Esophagus muscularis mucosa (tissue), 4 donors: ENCODE measurements at places on chromosomes 5 and 9. TPM values are rescaled to one million over a fixed set of nuclear protein-coding genes. Genes with fewer than 3 reads are reported as not detected.

Gene KIAA0825
- total RNA-seq, result 4.2 TPM

GRCh38 chr9:116792271-116792670 lies 105.2 kb downstream of the TRIM32 start:
- no peak for DNase-seq

DNA sequence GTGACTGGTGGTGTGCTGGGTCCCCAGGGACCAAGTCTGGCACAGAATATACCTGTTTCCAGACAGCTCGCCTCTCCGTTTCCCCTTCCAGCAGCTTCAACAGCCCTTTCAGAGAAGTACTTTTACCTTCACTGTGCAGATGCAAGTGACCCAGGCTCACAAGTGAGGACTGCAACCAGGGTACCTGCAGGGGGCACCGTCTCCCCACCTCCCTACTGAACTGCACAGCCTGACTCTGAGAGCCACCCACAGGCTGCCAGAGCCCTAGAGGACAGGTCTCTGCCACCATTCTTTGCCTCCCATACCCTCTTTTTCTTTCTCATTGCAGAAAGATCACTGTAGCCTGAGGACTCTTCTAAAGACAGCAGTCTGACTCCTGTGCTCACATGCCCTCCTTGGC lies 15.4 kb downstream of the IL9 start:
- DNase-seq, result no peak

GRCh38 chr9:128276574-128277270 lies 646 bp downstream of the SWI5 start:
- peak; percentile 93 for DNase-seq

Gene STPG3
- not detected for total RNA-seq

GRCh38 chr9:21969951-21970799 lies 24.0 kb downstream of the CDKN2A start:
- DNase-seq, result no peak

GRCh38 chr5:11941566-11941965 lies 37.3 kb upstream of the CTNND2 start:
- no peak for DNase-seq

Gene SH3RF2
- total RNA-seq, result 1.2 TPM

GRCh38 chr5:81757404-81757803 lies 6.5 kb upstream of the SSBP2 start:
- DNase-seq, result no peak

- DNase-seq, result no peak
Measured at GRCh38 chr5:83922699-83923098, 202.0 kb upstream of the HAPLN1 start.

Gene DNAJC18
- 13.1 TPM for total RNA-seq

GRCh38 chr9:127885508-127886281 lies 8.2 kb upstream of the AK1 start:
- DNase-seq, result no peak

DNA sequence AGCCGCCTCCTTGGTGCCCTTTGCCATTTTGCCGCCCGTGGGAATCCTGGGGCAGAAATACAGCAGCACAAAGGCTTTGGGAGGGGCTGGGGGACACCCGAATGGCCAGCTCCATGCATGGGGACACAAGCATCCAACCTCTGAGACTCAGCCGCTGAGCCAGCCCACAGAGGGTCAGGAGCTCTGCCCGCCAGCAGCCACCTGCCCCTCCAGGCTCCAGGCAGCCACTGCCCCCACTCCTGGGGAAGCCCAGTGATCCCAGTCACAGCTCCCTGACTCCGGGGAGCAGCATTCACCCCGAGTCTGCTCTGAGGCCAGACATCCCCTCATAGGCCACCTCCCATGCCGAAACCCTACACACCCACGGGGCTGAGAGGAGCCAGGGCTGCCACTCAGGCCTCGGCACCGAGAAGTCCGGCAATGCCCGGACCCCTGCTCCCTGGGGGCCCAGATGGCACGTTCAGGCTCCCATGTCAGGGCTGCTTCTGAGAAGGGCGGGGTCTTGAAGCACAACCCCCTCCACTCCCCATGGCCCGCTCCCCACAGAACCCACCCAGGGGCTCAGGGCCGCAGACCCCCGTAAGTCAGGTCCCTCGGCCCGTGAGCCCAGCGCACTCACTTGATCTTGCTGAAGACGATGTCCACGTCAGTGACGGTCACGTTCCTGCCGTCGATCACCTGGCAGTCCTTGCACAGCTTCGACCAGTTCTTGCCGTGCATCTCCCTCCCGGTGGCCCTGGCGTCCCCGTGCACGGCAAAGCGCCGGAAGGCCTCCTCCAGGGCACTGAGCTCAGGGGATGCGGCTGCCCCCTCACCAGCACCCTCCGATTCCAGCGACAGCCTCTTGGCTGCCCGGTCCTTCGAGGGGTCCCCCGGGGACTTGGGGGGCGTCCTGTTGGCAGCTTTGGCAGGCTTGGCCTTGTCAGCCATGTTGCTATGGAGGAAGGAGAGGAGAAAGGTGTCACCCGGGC lies 15.7 kb downstream of the TPPP start:
- no peak for DNase-seq

- DNase-seq, result no peak
Measured at GRCh38 chr5:120016717-120017382, 387.5 kb downstream of the FAM170A start.

GRCh38 chr9:73210886-73211666 lies 59.4 kb downstream of the ANXA1 start:
- DNase-seq, result no peak

DNA sequence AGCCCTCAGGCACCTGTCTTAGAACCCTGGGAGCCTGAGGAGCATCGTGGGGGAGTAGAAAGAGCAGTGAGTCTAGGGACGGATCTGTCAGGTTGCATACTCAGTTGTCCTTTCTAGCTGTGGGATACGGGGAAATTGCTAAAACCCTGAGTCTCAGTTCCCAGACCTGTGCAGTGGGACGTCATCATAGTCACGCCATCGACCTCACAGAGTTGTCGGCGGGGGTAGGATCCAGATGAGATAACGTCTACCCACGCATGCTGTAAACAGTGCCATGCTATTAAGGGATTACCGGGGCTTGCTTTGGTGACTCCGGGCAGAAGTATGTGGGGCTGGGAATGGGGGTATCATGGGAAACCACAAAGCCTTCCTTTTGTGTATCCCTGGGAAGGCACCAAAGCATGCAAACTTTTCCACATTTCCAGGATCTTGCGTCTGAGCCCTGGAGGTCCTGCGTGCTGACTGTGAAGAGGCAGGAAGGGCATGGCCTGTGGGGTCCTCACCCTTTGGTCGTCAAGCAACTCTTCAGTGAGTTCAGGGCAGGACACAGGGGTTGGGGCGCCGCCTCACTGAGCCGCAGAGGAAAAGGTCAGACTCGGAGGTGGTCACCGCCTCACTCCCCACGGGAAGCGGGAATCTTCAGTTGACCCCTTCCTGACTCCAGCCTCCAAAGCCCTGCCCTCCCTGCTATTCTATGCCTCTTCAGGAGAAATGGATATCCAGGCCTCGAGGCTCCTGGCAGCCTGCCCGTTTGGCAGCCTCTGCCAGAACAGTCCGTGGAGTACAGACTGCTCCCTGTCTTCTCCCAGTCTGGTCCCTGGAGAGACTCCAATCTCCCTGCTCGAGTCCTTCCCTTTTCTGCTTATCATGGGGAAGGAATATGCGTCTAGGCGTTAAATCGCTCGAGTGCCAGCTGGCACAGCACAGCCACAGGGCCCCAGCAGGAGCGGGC lies 186.8 kb upstream of the KLF9 start:
- peak; percentile 96 for DNase-seq

- no peak for DNase-seq
Measured at GRCh38 chr9:35254237-35254636, 92.4 kb downstream of the UNC13B start.

- DNase-seq, result no peak
Measured at GRCh38 chr9:130140706-130141105, 31.5 kb upstream of the NCS1 start.

GRCh38 chr9:97640325-97640724 lies 6.7 kb downstream of the NCBP1 start:
- DNase-seq, result no peak

Gene CFAP157
- total RNA-seq, result not detected

GRCh38 chr9:127548352-127548881 lies 63.7 kb upstream of the STXBP1 start:
- DNase-seq, result no peak

Gene NR3C1
- 92.3 TPM for total RNA-seq

DNA sequence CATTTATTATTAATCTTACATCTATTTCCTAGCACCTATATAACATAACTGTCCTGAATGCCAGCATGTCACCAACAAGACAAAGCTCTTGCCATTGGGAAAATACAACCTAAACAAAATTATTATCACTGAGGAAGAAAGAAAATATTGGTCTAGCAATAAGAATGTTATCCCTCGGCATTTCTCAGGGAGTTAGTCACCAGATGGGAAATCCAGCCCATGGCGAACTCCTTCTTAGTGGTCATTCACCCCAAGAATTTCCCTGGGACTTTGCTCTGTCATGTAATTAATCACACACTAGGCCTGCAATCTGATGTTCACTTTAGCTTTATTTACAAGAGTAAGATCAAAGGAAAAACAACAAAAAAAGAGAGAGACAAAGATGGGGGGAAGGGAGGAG lies 56.1 kb upstream of the TAS2R1 start:
- no peak for DNase-seq

GRCh38 chr9:136330406-136330990 lies 3.2 kb downstream of the GPSM1 start:
- no peak for DNase-seq

Gene SMIM33
- not detected for total RNA-seq

DNA sequence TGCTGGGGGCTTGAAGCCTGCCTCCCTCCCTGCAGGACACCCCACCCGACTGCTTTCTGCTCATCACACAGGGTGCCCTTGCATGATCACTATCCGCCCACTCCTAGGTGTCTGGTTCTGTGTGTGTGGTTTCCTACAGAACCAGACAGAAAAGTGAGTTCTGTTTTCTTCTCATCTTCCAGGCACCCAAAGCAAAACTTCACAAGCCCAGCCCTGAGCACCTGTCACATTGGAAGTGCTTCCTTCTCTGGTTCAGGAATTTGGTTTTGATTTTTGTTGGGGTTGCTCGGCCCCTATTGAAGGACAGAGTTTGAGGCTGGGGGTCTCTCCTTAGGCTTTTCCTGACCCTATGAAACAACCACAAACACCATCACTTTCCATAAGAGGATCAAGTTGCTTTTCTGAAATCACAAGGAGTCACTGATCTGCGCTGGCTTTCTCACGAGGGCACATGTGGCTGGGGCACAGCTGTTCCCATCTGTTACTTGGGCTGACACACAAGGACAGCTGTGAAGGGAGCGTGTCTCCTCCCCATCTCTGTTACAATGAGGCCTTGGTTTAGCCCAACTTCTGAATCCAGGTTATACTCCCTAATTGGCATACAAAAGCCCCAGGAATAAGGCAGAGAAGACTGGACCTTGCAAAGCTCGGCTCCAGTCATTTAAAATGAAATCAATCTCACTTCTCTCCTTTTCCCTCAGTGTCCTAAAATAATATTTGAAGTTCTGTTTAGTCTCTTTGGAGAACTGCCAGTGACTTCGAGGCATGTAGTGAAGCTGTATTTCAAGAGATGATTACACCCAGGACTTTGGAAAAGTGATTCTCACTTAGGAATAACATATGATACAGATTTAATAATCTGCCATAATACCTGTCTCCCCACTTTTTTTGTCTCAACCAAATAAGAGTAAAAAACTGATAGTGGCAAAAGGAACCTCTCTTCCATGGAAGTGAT lies 213.1 kb upstream of the GAS1 start:
- peak; percentile 80 for DNase-seq

DNA sequence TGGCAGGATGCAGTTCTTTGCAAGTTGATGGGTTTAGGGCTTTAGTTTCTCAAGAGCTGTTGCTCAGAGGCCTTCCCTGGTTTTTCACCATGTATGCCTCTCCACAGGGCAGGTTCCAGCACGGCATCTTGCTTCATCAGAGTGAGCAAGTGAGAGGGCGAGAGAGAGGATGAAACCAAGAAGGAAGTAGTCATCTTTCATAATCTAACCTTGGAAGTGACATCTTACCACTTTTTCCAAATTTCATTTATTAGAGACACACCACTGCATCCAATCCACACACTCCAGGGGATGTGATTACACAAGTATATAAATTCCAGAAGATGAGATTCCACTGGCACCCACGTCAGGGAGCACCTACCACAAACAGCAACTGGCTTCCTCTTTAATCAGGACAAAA lies 294.4 kb downstream of the MARCHF11 start:
- DNase-seq, result no peak

DNA sequence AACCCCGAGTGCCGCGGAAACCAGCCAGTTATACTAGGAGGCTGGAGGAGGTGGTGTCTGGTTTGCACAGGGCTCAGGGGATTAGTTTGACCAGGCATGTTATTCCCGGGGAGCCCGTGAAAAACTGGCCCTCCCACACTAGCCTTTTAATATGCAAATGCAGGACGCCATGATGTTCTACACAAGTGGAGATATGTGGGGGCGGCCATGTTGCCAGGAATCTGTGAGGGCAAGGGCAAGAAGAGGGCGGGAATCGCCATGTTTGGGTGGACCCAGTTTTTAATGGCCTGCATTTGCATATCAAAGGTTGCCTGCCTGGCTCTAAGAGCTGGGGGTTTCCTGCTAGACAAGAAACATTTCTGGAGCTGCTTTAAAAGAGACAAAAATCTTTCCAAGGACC lies 940.7 kb downstream of the CDH18 start:
- no peak for DNase-seq

DNA sequence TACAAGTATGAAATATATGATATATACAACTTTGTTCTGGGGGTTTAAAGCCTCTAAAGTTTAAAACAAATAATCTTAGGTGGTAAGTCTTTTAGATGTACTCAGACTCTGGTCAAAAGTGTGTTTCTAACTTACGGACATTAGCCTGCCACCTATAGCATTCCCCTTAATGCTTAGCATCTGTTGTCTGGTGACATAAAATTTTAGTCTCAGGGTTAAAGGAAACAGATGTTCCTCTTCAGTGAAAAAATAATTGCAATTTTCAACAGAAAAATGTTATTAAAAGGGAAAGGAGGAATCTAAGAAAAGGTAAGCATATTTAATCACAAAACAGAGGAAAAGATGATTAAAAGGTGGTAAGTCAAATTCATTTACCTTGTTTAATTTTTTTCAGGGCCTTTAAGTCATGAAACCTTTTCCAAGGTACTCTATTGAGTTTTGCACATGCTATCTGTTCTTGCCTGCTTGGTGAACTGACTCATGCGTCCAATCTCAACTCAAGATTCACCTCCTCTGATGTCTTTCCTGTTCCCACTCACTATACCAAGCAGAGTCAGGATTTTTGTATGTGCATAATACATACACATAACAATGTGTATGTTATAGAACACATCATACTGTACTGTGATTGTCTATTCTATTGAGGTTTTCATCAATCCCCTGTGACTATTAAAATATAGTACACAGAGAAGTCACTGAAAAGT lies 7.9 kb downstream of the TMEM167A start:
- DNase-seq, result no peak

Gene CCDC171
- 1.3 TPM for total RNA-seq
